ENCODE measurements at places on chromosomes 1 and 21.

- no peak for DNase-seq
These were observed 1267.6 kb upstream of the ADGRL2 start for GRCh38 chr1:80533093-80533492.

DNA sequence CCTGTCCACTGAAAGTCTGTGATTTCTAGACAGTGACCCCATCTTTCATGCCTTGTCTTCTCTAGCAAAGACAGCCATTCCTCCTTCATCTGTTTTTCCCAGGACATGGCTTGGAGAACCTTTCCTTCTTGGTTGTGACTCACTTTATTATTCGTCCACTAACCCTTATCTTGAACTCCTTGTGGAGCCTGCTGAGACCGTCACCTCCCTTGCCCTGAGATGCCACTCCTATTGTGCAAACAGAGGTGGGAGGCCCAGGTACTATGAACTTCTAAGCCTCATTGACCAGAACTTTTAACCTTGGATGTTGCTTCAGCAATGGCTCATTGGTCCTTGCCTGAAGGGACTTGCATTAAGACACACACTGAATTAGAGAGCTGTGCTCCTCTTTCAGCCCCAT, 117.5 kb downstream of the FOXD2 start:
- DNase-seq = no peak

DNA sequence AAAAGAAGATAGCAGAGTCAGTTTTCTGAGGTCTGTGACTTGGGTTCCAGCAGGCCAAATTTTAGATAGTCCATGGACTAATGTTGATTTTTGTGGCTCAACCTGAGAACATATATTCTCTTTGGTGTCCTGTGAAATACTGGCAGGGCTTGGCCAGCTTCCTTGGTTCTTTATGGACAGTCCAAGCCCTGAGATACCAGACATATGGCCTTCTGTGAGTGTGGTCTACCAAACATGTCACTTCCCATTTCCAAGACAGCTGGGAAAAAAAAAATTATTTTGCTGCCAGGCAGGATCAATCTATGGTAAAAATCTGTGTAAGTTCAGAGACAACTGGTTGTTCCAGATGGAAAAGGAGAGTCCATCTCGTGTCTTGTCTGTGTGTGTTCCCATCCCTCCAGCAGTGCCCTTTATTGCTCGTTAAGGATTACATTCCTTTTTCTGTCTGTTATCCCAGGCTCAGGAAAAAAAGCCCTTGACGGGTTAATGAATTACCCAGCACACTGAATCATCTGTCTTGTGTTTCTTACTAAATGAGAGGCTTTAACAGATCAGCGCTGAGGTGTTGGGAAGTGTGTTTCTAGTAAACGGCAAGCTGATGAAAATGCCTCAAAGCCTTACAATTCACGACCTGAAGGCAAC, 33.4 kb upstream of the XPR1 start:
- DNase-seq = no peak

GRCh38 chr1:23216771-23217420, 406 bp downstream of the HTR1D start:
- no peak for DNase-seq

DNA sequence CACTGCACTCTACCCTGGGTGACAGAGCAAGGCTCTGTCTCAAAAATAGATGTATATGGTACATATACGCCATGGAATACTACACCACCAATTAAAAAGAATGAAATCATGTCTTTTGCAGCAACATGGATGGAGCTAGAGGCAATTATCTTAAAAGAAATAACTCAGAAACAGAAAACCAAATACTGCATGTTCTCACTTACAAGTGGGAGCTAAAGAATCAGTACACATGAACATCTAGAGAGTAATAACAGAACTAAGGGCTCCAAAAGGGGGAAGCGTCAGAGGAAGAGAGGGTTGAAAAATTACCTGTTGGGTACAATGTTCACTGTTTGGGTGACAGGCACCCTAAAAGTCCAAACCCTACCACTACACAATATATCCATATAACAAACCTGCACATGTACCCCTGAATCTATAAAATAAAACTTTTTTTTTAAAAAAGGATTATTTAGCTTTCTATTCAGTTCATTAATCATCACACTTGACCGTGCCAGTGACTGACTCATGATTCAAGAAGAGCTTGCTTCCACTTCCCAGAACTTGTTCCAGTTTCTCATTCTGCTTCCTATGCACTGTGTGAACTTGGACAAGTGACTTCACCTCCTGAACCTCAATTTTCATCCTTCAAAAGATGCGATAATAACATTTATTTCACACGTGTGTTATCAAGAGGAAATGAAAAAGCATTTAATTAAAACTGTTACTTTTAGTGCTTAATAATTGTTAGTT, 109.6 kb downstream of the PLPP3 start:
- no peak for DNase-seq

GRCh38 chr1:169698976-169699375, 12.4 kb downstream of the SELL start:
- no peak for DNase-seq

DNA sequence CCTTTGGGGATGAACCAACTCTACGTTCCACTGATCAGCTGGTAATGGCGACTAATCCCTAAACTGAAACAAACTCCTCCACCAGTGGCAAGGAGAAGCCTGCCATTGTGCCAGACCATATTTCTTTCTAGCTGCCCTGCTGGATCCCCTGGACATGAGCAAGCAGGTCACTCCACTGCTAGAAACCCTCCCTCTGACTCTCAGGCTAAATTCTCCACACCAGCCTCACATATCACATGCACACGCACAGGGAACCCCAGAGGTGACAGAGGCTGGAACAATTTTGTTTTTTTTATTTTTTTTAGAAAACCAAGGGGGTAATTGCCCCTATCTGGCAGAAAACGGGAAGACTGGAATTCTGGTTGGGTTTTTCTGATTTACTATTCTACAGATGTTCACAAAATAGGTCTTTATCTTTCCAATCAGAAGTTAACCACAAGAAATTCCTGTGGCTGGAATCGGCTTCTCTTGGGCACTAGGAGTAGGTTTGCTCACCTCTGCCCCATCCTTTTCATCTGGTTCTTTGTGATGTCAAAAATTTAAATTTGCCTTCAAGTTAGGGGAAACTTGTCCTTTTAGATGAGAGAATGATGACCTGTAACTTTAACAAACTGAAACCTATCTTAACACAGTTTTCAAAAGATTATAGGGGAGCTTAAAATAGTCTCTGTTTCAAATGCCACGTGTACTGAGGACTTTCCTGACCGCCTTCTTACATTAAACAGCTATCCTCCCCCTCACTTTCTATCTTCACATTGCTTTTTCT, 258.1 kb downstream of the SDCCAG8 start:
- no peak for DNase-seq

All from NCI-H1048 (cell line).